ENCODE measurements at places on chromosomes 1 and 21. TPM values are rescaled to one million over a fixed set of nuclear protein-coding genes. Genes with fewer than 3 reads are reported as not detected.
A peak's percentile ranks its signal among the peaks of the same experiment; 100 is the strongest.

The WNT3A gene
- not detected for total RNA-seq

GRCh38 chr1:53390736-53391135 is 62.9 kb upstream of the LRP8 start:
- DNase-seq, result no peak
- peaks cover 3% of the 10 kb centered on the region for H3K27me3 ChIP-seq
- no peak overlapping the region for H3K27ac ChIP-seq
- H3K4me1 ChIP-seq, result no peaks in the 10 kb centered on the region

The S100A14 gene
- not detected for total RNA-seq

The OLFML3 gene
- 156 TPM for total RNA-seq

The C1orf56 gene
- 1.0 TPM for total RNA-seq

GRCh38 chr1:208431721-208432120 is 187.5 kb upstream of the PLXNA2 start:
- no peaks in the 10 kb centered on the region for H3K36me3 ChIP-seq
- peaks cover 29% of the 10 kb centered on the region for H3K4me1 ChIP-seq
- peak overlapping the region; percentile 69 for H3K27ac ChIP-seq
- peak; percentile 89 for DNase-seq
- H3K27me3 ChIP-seq, result no peaks in the 10 kb centered on the region

The RYR2 gene
- not detected for total RNA-seq

The CA6 gene
- total RNA-seq, result not detected

DNA sequence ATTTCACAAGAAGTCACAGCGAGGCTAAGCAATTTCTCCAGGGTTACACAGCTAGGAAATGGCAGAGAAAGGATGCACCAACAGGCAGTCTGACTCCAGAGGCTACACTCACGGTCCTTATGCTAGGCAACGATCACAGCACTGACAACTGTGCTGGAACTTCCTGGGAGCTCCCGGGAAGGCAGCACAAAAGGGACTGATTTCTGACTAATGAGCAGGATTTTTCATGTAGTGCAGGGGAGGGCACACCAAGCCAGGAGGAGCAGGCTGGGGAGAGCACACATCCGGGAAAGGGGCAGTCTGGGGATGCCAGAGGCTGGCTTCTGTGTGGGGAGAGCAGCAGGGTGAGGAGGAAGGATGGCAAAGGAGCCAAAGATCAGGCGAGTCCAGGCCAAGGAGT is 486.7 kb downstream of the OMA1 start:
- H3K4me1 ChIP-seq, result no peaks in the 10 kb centered on the region
- H3K27me3 ChIP-seq, result no peaks in the 10 kb centered on the region
- no peak overlapping the region for H3K27ac ChIP-seq
- no peak overlapping the region for H3K4me3 ChIP-seq
- DNase-seq, result no peak

- H3K4me3 ChIP-seq, result no peak overlapping the region
- peaks cover 53% of the 10 kb centered on the region for H3K36me3 ChIP-seq
- no peak overlapping the region for H3K27ac ChIP-seq
These were observed 28.5 kb downstream of the MGST3 start for GRCh38 chr1:165659581-165659895.

DNA sequence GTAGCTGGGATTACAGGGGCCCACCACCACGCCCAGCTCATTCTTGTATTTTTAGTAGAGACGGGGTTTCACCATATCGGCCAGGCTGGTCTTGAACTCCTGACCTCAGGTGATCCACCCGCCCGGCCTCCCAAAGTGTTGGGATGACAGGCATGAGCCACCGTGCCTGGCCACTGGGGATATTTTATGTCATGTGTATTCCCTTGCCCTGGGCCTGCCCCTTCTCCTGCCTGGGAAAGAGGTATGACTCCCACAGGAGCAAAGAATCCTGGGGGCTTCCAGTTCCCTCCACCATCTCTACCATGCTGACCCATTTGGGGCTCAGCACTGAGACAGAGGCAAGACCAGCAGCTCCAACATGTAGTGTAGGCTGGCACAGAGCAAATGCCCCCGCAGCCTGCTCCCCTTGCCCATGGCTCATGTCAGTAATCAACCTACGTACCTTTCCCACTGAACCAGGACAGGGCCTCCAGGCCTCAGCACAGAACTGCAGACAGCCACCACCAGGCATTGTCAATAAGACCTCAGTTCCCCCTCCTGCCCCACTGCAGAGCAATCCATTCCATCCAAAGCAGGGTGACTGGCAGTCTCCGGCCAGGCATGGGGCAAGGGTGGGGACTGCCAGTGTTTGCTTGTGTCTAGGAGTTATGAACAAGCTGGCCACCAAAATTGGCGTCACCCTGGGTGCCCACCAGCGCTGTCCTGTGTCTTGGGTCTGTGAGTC is 35.2 kb downstream of the BMP8A start:
- no peak for DNase-seq
- H3K27ac ChIP-seq, result no peak overlapping the region
- H3K4me3 ChIP-seq, result no peak overlapping the region
- peaks cover 10% of the 10 kb centered on the region for H3K36me3 ChIP-seq

GRCh38 chr1:47431534-47431933 is 6.3 kb upstream of the FOXD2 start:
- no peaks in the 10 kb centered on the region for H3K36me3 ChIP-seq
- DNase-seq, result peak; percentile 80
- no peaks in the 10 kb centered on the region for H3K27me3 ChIP-seq
- peak overlapping the region; percentile 66 for H3K27ac ChIP-seq
- peaks cover 28% of the 10 kb centered on the region for H3K4me1 ChIP-seq
- no peak overlapping the region for H3K4me3 ChIP-seq

- H3K27ac ChIP-seq, result no peak overlapping the region
- no peak overlapping the region for H3K4me3 ChIP-seq
- DNase-seq, result no peak
These were observed 63.7 kb downstream of the TTC3 start for GRCh38 chr21:37136744-37137143.

The SPATA1 gene
- not detected for total RNA-seq

GRCh38 chr1:69739251-69739605 is 171.5 kb downstream of the LRRC7 start:
- H3K36me3 ChIP-seq, result no peaks in the 10 kb centered on the region
- no peaks in the 10 kb centered on the region for H3K4me1 ChIP-seq
- no peaks in the 10 kb centered on the region for H3K27me3 ChIP-seq
- no peak for DNase-seq

DNA sequence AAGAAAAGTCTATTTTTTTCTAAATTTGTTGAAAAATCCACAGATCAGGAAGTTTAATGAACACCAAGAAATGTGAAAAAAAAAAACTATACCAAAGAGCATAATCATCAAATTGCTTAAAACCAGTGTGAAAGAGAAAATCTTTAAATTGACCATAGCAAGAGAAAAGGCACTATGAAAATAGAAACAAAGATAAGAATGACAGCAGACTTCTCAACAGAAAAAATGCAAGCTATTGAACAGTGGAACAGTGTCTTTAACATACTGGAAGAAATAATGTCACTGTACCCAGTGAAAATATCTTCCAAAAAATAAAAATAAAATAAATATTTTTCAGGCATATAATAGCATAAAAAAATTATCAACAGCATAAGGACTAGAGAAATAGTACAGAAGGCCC is 243.0 kb upstream of the GJB5 start:
- no peak overlapping the region for H3K4me3 ChIP-seq
- DNase-seq, result no peak
- H3K4me1 ChIP-seq, result no peaks in the 10 kb centered on the region
- H3K27me3 ChIP-seq, result no peaks in the 10 kb centered on the region
- H3K36me3 ChIP-seq, result no peaks in the 10 kb centered on the region

The FCRL1 gene
- not detected for total RNA-seq
